ENCODE measurements at places on chromosomes 16 and 17. TPM values are rescaled to one million over a fixed set of nuclear protein-coding genes. Genes with fewer than 3 reads are reported as not detected.

The AANAT gene
- not detected for total RNA-seq

The MT4 gene
- not detected for total RNA-seq

The PROCA1 gene
- total RNA-seq: 1.3 TPM

The NT5C3B gene
- total RNA-seq: 43.8 TPM

The ABI3 gene
- total RNA-seq: 12.5 TPM

The IRF8 gene
- total RNA-seq: 112 TPM

The ITPRIPL2 gene
- total RNA-seq: 89.8 TPM

The HEATR9 gene
- not detected for total RNA-seq

The MEIOB gene
- not detected for total RNA-seq
